ENCODE measurements at places on chromosomes 12 and 14.

- no peak for DNase-seq
These were observed 12.3 kb upstream of the PDE3A start for GRCh38 chr12:20356048-20356447.

DNA sequence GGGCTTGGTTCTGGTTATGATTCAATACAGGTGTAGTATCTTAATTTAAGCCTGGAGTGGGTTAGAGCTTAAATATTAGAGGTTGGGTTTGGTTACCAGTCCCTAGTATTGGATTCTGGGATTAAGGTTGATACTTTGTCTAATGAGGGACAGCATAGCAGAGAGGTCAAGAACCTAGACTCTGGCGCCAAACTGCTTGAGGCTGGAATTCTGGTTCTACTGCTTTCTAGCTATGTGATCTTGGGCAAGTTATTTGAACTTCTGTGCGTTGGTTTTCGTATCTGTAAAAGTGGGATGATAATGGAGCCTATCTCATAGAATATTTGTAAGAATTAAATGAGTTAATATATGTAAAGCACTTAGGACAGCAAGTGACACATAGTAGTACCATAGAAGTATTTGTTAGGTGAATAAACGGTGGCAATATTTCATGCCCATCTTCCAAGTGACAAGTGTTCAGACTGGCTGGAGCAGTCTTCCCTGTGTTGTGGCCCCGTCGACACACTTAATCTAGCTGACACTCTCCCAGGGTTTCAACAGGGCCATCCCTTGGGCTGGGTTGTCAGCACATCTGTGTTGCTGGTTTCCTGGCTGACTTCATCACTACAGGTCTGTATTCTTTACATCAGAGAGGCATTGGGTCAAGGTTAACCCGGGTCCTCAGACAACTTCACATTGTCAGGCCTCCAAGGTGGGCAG is 3.0 kb downstream of the ENDOU start:
- no peak for DNase-seq

DNA sequence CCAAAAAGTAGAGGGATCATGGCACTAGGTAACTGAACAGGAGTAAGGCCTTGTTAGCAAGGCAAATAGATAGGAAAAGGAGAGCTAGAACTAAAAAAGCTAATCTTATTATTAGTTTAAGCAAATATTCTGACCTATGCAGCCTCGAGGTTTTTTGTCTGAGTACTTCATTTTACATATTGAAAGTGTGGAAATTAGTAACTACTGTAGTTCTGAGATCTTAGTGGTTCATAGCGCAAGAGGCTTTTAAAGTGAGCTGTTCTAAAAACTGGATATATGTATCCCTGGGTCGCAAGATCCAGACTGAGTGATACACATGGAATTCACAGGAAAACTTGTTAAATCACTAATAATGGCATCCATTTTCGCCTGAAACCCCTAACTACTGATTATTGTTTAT is 411.0 kb upstream of the SOX5 start:
- DNase-seq = no peak

- DNase-seq = no peak
These were observed 37.5 kb upstream of the SINHCAF start for GRCh38 chr12:31363416-31363809.

DNA sequence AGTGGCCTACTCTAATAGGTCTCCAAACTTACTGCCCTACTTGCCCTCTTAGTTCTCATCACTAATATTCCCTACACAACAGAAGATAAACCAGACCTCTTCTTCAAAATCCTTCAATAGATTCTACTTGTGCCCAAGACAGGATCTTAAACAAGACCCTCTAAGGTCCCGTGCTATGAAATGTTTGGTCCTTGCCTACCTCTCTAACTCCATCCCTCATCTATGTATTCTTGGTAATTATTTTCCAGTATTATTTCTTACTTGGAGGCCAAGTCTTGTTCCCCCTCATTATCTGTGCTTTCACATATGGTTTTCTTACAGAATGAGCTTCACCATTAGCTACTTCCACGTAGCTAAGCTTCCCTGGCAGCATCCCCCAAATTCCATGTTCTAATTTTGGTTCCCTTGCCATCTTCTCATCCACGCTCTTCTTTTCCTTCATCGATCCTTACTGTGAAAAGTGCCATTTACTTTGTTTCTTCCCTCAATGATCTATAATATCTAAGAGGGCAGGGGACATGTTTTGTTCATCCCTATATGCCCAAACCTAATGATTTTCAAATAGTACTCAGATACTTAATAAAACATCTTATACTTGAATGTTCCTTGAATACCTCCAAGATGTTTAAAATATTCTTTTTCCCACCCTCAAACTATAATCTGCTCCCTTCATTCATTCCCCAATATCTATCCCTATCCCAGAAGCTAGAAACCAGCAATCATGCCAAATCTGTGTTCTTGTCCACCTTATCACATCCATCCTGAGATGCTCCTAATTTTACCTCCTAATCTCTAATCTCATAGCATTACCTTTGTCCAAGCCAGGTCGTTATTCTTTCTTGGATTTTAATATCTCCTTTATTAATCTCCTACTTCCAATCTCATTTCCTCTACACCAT is 10.1 kb downstream of the HNRNPC start:
- no peak for DNase-seq

GRCh38 chr12:57342207-57342691 is 88.6 kb downstream of the R3HDM2 start:
- DNase-seq = no peak

Data from urothelium cell line (cell line).